ENCODE measurements at places on chromosomes 3 and 15.

DNA sequence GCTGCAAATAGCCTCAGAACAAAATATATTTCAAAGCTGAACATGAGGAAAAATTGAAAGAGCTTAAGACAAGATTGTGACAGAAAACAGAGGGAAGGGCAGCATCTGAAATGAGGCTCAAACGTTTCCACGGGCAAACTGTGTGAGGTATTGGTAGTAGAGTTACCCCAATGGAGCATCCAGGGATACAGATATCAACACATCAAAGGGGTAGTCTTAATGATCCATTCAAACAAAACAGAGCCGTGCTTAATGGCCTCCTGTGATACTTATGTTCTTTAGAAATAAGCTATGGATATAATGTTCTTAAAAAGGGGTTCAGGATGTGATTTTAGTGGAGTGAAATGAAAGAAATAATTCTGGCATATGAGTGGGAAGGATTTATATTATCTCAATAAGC lies 430.3 kb upstream of the PDZRN3 start:
- DNase-seq, result no peak

GRCh38 chr3:9059489-9060400 lies 96.5 kb upstream of the RAD18 start:
- no peak for DNase-seq

- DNase-seq, result no peak
Observed at GRCh38 chr3:188400494-188401243, 246.7 kb downstream of the LPP start.

DNA sequence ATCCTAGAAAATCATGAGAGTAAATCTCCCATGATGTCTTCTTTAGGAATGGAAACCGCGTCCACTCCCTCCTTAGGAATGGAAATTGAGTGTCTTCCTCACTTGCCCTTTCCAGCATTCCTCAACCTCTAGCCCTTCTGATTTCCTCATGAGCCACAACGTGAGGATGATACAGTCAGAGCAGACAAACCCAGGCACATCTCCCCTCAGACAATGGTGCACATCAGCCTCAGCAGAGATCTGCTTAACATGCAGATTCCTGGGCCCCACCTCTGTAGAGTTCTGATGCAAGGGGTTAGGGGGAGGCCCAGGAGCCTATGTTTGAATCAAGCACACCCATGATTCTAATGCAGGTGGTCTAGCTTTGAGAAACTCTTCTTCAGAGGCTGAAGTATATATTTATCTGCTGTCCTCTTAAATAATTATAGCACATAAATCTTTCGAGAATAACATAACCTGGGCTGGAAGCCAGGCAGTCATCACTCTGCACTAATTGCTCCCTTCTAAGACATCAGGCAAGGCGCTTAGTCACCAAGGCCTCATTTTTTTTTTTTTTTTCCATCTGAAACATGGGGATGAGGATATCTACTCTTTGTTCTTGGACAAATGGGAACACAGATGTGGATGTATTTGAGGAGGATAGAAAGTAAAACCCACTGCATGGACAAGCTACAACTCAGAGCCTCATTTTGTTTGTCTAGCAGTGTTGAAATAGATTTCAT lies 81.7 kb downstream of the PRICKLE2 start:
- no peak for DNase-seq

DNA sequence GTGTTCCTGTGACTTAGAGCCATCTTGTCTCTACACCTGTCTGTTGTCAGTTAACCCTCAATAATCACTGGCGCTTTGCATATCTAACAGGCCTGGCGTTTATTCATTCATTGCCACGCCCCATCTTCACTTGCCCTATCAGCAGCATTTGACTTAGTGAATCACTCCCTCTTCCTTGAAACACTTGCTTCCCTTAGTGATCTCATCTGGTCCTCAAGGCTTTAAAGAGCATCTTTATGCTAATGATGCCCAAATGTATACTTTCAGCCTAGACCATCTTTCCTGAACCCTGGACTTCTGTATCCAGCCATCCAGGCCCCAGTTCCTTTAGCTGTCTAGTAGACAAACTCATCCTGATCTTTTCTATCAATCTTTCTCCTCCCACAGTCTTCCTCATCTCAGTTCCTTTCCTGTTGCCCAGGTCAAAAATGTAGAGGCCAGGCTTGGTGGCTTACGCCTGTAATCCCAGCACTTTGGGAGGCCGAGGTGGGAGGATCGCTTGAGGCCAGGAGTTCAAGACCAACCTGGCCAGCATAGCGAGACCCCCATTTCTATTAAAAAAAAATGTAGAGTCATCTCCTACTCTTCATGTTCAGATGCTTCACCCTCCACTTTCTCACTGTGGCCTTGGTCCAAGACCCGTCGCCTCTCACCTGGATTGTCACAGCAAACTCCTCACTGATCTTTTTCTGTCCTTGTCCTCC lies 1.4 kb upstream of the IGDCC4 start:
- no peak for DNase-seq

DNA sequence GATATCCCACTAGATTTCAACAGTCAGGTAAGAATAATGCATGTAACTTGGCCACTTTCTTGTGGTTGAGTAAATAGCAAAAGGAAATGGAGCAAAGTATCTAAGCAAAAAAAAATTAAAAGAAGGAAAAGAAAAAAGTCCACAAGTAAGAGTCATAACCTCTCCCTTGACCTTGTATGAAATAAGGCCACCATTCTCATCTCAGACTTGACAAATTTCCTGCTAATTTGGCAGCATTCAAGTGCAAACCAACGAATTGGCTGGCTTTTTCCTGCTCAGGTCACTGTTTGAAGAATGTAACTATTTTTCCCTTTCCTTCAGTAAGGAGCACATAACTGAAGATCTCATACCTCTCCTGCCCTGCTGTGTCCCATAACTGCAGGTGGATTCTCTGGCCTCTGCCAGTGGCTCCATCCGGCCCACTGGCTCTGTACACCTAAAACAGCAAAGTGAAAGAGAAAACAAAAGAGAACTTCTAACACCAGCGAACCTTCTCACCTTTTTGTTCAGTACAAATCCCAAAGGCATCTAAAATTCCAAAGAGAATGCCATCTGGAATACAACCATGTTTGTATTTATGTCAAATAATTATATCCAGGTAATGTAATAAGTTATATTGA lies 33.4 kb upstream of the RSL24D1 start:
- DNase-seq, result no peak

DNA sequence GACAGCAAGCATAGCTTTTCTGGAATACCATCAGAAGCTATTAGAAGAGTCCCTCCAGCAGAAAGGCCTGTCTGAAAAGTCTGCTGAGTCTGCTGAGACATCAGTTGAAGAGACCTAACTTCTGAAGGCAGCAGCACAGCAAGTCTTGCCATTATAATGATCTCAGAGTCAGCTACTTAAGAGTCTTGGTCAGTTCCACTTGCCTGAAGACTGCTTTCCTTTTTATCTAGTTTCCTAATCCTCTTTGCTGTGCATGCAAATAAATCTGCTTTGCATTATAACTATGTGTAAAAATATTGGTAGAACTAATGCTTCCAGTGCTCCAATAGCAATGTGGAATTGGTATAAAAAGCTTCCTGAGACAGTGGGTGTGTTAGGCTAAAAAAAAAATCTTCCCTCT lies 34.9 kb upstream of the CPOX start:
- DNase-seq, result no peak

- no peak for DNase-seq
Observed at GRCh38 chr3:167502401-167502800, 28.6 kb upstream of the SERPINI2 start.

GRCh38 chr3:18572809-18573208 lies 147.7 kb upstream of the SATB1 start:
- DNase-seq, result no peak

- no peak for DNase-seq
Observed at GRCh38 chr3:61780455-61781228, 219.3 kb downstream of the PTPRG start.
